ENCODE measurements at places on chromosomes 16 and 17.

DNA sequence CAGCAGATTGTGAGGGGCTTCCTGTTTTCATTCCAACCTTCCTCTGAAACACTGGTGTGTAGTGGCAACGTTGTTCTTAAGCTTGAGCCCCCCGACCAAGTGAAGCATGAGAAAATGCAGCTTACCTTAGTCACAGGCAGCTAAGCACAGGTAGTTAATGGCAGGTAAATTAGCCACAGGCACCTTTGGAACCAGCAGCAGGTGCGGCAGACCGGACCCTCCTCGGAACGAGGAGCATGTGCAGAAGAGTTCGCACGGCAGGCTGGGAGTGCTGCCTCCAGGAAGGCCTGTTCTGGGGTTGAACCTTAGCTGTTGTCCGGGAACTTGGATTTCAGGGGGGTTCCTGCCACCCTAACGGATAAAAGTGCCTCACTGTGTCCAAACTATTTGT is 7.2 kb upstream of the IRF8 start:
- no peak for DNase-seq

- no peak for DNase-seq
Observed at GRCh38 chr17:57823469-57824401, 26.1 kb downstream of the MRPS23 start.

DNA sequence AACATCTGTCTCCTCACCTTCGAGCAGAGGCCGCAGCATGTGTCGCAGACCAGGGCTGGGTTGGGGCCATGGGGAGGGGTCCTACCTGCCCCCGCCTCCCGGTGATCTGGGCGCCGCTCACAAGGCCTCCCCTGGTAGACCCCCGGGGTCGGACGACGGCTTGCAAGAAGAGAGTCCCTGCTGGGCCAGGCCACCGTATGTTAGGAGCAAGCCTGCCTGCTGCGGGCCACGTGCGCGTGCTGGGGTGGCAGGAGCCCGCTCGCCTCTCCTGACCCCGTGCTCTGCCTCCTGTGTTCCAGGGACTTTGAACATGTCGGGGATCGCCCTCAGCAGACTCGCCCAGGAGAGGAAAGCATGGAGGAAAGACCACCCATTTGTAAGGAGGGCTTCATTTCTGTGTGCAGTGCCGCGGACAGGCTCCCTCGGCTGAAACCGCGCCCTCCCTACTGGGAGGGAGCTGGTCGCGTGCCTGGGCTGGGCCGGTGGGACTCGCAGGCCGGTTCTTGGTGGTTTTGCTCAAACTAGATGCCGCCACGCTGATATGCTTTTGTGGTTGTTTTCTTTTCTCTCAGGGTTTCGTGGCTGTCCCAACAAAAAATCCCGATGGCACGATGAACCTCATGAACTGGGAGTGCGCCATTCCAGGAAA is 4.4 kb downstream of the UBE2I start:
- no peak for DNase-seq

- DNase-seq, result no peak
Observed at GRCh38 chr17:51957786-51958185, 200.7 kb downstream of the CA10 start.

- DNase-seq, result no peak
Observed at GRCh38 chr17:15343749-15344148, 2.4 kb upstream of the TEKT3 start.

DNA sequence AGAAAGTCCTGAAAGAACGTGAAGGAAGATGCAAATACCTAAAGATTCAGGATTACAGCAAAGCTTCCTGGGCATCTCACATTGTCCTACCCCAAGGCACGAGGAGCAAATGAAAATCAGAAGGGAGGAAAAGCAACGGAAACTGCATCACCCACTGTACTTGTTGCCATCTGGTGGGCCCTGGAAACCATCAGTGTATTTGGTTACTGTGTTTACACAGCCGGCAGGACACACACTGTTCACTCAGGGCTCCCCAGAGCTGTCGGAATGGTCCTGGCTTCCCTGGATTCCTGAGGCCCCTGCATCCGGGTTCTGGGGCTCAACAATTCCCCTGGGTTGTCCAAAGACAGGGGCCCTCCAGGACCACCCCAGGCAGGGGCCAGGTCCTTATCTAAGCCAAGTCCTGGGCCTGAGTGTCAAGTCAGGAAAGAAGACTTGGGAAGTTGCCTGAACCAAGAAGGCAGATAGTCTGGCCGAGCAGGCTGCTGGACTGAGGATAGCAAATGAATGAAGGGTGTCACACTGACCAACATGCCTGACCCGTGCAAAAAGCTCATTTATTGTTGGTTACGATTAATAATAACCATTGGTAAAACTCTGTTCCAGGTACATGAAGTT is 52.8 kb downstream of the SOX9 start:
- no peak for DNase-seq

DNA sequence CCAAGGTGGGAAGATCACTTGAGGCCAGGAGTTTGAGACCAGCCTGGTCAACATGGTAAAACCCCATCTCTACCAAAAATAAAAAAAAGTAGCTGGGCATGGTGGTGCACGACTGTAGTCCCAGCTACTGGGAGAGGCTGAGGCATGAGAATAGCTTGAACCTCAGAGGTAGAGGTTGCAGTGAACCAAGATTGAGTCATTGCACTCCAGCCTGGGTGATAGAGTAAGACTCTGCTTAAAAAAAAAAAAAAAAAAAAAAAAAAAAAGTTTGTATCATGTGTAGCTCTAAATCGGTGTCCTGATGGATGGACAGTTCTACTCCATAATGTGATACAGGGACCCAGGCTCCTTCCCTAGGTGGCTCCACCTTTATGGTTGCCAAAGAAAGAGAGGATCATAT is 497.1 kb upstream of the RBFOX1 start:
- no peak for DNase-seq

DNA sequence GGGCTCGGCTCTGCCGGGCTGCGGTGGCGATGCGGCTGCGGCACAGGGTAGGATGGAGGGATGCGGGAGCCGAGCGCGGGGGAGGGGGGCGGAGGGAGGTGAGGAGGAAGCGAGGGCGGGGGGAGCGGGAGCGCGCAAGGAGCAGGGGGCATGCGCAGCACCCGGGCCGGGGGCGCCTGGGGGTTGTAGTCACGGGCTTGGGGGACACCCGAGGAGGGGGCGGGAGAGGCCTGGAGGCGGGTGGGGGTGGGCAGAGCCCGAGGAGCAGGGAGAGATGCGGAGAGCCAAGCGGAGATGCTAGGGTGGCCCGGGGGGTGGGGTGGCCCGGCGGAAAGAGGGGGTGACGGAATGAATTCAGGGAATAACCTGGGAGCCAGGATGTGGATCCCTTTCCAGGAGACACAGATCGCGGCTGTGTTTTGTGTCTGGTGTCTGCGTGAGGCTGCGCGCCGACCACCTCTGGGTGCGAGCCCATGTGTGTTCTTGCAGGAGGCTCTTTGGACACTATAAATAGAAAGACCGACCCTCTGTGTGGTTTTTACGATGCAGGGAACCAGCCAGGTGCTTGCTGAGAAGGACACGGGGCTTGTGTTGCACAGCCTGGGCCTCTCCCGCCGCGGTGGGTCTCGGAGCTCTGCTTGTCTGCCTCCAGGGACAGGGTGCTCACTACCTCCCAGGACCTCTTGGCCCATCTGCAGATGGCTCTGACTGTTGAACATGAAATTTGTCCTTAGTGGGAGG is at the start of gene STX1B:
Gene STX1B (minus strand): TSS at position 54 of the 741 bp plus-strand sequence. CDS start 242 bp downstream, outside the sequence.
- peak; percentile 86 for DNase-seq

GRCh38 chr16:4523686-4524085 is 14.9 kb downstream of the CDIP1 start:
- no peak for DNase-seq

GRCh38 chr17:75819678-75820077 is 24.5 kb downstream of the UNC13D start:
- no peak for DNase-seq

DNA sequence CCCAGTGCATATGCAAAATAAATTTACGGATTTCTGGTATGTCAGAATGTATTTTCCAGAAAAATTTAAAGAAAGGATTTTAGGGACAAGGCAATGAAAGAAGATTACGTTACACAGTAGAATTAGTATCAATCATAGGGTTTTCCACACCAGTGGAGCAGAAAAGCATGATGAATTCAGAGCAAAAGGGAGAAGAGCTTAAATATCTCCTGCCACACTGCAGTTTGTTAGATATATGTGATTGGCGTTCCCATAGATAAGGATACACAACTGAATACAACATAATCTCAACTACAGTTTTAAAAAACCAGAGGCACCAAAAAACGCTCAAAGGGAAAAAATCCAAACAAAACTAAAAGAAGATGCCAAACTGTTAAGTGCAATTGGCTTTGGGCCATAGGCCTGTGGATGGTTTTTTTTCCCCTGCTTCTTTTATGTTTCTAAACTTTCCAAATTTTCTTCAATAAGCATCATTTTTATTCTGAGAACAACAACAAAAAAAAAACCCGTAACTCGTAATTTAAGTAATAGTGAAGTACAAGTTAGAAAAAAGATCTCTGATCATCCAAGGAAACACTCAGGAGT is 22.3 kb downstream of the MARF1 start:
- DNase-seq, result no peak

Data from ecto neural progenitor cell (in vitro differentiated cells).